Esophagus mucosa (tissue), 1 donor: ENCODE measurements at places on chromosomes 1 and 21. TPM values are rescaled to one million over a fixed set of nuclear protein-coding genes. Genes with fewer than 3 reads are reported as not detected.

GRCh38 chr1:180280617-180281016, 50.6 kb downstream of the LHX4 start:
- ATAC-seq: no peak

- ATAC-seq: peak; percentile 74
Observed at GRCh38 chr21:38661197-38661871, 144.4 kb upstream of the ETS2 start.

GRCh38 chr1:1631782-1632420, at the start of gene MMP23B:
Gene MMP23B, plus strand, starts transcription at chr1:1632173. Its CDS starts 46 bp downstream, at chr1:1632219.
- no peak for ATAC-seq

The CRYBG2 gene
- 111 TPM for total RNA-seq

DNA sequence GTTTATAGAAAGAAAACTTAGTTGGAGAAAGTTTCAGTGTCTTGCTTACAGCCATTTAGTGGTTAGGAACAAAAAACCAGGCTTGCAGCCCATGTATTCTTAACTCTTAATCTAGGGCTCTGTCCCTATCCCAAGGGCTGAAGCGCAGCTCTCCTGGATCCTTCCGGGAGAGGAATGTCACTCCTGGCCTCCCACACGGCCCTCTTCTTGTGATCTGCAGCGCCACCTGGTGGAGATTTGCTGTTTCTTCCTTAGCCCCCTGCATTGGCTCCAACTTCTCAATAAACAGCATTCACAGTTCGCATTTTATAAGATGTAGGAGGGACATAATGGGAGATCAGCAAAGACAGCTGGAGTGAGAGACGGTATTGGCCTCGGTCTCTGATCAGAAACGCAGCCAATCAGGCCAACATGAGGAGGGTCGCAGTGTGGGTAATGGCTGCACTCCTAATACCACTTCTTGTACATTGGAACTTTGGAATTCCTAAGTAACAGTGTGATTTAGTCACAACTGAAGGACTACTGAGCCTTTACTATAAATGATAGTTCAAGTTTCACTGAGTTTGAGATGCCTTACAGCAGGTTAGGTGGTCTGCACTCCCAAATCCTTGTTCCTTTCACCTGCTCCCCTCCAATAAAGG, 283.4 kb downstream of the ASTN1 start:
- ATAC-seq: peak; percentile 50

DNA sequence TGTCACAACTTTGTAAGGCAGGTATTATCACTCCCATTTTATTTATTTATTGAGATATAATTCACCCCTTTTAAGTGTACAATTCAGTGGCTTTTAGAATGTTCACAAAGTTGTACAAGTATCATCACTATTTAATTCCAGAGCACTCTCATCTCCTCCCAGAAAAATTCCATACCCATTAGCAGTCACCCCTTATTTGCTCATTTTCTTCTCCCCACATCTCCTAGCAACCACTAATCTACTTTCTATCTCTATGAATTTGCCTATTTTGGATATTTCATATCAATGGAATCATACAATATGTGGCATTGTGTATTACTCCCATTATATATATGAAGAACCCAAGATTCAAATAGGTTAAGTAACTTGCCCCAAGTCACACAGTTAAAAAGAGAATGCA, 7.0 kb downstream of the DSTYK start:
- no peak for ATAC-seq

GRCh38 chr1:182968151-182968741, 15.3 kb upstream of the SHCBP1L start:
- no peak for ATAC-seq

DNA sequence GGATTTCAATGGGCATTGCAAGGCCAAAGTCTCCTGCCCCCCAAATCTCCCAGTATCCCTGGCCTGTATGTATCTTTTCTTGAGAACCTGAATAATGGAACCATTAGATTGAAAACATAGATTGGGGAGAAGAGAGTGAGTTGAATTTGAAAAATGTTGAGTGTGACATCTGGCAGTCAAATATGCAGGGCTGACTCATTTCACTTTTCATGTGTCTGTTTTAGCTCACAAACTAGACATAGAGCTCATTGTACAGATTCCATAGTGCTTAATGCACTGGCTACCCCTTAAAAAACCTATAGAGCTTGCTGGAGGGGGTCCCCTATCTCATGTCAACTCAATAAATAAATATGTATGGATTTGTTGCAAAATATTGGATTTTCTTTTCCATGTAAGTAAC, 30.8 kb downstream of the DDR2 start:
- no peak for ATAC-seq

The AMY1C gene
- total RNA-seq: not detected

DNA sequence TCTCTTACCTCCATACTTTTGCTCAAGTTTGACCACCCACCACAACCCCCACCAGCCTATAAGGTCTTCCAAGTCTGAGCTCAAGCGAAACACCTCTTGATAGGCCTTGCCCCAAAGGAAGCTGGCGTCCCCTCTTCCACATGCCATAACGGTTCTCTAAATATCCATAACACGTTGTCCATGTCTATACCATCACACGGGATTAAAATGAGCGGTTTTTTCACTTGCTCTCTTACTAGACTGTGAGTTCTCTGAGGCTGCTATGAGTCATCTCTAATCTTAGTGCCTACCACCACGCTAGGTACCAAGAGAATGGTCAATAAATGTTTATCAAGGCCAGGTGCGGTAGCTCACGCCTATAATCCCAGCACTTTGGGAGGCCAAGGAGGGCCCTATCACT, 41.0 kb downstream of the WASF2 start:
- peak; percentile 38 for ATAC-seq

DNA sequence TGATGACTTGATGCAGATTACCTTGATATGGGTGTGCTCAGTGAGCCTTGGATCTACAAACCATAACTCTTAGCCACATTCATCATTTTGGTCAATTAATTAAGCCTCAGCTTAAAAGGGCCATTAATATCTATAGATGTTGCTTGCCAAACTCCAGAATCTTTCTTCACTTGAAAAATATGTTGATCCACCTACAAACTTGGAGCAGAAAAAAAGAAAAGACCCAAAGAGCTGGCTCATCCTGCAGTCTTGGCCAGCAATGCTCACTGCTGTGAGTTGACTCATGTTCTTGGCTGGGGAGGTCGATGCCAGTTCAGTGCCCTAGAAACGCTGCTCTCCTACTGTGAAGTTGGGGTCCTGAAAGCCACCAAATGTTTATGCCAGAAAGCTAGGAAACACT, 75.4 kb downstream of the DPT start:
- no peak for ATAC-seq

DNA sequence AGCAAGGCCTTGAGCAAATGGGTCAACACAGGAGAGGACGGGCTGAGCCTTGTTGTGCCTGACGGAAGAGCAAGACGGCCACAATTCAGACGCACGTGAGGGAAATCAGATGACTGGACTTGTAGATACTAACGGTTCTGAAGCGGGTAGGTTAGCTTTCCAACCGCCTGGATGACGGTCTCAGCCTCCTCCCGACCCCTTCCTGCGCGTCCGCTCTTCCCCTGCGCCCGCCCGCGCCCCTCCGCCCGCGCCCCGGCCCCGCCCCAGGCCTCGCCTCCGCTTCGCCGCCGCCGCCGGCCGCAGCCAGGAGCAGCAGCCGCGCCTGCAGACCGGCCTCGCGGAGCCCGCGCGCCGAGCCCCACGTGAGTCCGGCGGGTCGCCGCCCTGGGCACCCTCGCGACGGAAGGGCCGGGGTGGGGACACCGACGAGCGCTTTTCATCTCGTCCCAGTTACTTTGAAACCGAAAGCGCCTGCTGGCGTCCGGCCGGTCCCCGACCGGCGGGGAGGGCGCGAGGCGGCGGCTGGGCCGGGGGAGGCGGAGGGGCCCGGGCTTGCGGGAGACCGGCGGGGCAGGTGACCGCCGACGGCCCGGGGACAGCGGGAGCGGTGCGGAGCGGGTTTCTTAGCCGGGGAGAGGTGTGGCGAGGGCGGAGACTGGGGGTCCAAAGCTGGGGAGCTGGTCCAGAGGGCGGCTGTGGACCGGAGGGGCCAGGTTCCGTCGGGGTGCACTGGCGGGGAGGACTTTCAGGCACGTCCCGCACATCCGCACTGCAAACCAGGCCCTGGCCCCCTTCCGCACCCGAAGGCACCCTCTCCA, at the start of gene TRAF5:
Gene TRAF5 (plus strand): TSS at position 306 of the 818 bp plus-strand sequence. CDS start 26,407 bp downstream, outside the sequence.
- ATAC-seq: peak; percentile 19

DNA sequence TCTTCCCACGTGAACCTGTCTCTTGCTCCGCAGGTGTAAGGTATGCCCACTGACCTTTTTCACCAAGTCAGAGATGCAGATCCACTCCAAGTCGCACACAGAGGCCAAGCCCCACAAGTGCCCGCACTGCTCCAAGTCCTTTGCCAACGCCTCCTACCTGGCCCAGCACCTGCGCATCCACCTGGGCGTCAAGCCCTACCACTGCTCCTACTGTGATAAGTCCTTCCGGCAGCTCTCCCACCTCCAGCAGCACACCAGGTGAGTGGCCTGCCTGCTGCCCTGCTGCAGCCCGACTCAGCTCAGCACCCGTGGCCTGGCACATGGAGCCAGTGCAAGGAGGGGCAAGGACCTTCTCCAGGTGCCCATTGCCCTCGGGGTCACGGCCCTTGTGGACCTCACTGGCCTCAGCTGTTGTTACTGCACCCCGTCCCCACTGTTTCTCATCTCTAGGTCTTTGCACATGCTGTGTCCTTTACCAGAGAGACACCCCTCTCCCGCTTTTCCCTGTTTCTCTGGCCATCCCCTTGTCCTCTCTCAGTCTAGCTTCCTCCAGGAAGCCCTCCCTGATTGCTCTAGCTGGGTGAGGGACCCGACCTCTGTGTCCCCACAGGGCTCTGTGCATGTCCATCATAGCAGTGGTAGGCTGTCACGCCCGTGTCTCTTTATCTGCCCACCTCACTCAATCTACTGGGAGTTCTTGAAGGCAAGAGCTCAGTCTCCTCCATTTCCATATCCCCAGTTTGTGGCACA, 25.4 kb downstream of the ZNF362 start:
- ATAC-seq: no peak

GRCh38 chr1:90135286-90135685, 140.4 kb downstream of the ZNF326 start:
- ATAC-seq: no peak

The KIF17 gene
- 0.60 TPM for total RNA-seq

- no peak for ATAC-seq
Observed at GRCh38 chr1:170685166-170685565, 21.2 kb downstream of the PRRX1 start.
